Retinal pigment epithelial cell (primary cell): ENCODE measurements at places on chromosomes 2 and 18.

DNA sequence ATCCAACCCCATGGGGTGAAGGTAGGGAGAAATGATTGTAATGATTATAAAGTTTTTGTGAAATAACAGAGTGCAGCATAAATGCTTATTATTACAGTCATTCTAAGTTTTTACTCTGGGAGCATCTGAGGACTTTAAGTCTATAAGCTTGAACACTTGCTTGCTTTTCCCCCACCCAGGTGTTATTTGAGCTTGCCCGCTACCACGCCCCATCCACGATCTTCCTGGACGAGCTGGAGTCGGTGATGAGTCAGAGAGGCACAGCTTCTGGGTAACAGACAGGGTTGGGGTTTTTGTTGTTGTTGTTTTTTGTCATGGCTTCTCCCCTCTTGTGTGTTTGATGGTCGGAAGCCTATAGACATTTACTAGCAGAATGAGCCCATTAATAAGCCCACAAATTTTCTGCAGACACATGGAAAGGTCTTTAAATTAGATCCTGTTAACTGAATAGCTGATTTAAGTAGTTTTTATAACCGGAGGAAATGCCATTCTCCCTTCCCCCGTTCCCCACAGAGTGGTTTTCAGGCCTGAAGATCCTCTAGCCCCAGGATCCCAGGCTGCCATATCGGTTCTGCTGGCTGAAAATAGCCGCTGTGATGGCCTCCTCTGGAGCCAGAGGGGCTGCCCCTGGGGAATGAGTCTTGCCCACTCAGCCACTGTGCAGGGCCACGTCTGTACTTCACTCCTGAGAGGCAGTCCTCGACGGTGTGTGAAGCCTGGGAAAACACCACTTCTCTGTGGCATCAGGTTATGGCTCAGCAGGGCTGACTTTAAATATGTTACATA lies 39.9 kb upstream of the ELOA2 start:
- DNase-seq = no peak

- DNase-seq = no peak
Observed at GRCh38 chr2:55420439-55420725, 726 bp upstream of the CCDC88A start.

GRCh38 chr2:236625156-236625690 lies 55.6 kb downstream of the ACKR3 start:
- no peak for DNase-seq

DNA sequence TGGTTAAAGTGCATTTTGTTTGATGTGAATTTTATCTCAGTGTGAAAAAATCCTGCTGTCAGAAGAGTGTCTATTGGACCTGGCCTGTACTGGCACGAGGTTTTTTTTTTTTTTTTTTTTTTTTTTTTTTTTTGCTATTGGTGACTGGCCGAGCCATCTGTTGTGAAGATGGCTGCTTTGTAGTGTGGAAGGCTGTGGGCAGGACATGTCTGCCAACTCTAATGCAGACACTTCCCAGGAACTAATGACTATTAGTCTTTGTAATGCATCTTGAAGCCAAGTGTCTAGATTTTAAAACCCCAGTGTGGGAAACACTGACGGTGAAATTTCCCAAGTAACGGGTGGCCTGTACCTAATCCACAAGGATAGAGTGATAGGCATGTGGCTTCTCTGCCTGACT lies 34.3 kb downstream of the ZAP70 start:
- DNase-seq = no peak

DNA sequence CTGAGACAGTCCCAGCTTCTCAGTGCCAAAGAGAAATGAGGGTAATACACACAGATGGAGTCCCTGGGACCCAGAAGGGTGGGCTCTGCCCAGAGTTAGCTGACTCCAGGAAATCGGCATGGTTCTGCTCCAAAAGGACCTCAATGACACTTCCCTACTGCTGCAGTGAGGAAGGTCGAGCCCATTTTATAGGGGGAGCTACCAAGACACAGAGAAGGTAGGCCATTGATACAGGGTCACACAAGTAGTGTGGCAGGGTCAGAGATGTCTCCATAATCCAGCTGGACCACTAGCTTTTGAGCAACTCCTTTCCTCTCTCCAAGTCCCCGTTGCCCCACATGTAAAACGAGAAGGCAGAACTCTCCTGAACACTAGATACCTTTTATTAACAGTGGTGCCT lies 276.9 kb downstream of the MYCN start:
- no peak for DNase-seq

DNA sequence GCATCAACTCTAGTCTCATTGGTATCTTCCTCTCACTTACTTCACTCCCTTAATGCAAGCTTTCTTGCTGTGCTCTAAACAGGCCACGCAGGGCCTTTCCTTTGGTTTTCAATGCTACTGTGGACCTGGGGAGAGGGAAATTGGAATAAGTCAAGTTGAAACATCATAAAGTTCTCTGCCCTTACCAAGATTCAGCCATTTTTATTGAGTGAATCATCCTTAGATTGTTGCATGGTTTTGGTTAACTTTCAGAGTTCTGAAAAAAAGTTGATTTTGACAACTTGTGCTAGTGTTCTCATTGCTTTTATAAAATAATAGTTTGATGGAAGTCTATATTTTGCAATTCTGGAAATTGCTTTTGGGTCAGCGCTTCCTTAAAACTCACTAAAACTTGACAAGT lies 852.8 kb upstream of the ACVR2A start:
- DNase-seq = no peak

- peak; percentile 8 for DNase-seq
Observed at GRCh38 chr2:227106845-227107759, 56.9 kb downstream of the COL4A4 start.

GRCh38 chr2:235366807-235367206 lies 127.0 kb upstream of the AGAP1 start:
- no peak for DNase-seq

GRCh38 chr2:27571197-27571596 lies 11.6 kb upstream of the ZNF512 start:
- no peak for DNase-seq

DNA sequence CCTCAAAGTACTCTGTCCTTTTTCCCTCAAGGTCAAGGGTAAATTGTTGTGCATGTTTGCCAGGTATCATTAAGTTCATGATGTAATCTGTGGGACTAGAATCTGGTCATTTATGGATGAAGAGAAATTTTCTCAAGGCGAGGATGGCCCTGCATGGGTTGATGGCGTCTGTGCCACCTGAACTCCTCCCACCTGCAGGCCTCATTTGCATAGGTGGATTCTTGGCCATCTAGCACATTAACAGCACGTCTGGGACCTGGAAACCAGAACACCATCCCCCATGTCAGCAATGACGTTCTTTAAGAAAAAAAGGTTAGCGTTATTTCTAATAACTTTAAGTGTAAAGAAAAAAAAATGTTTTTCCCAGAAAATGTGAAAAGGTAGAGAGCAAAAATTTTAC lies 145.8 kb downstream of the ESCO1 start:
- DNase-seq = no peak

DNA sequence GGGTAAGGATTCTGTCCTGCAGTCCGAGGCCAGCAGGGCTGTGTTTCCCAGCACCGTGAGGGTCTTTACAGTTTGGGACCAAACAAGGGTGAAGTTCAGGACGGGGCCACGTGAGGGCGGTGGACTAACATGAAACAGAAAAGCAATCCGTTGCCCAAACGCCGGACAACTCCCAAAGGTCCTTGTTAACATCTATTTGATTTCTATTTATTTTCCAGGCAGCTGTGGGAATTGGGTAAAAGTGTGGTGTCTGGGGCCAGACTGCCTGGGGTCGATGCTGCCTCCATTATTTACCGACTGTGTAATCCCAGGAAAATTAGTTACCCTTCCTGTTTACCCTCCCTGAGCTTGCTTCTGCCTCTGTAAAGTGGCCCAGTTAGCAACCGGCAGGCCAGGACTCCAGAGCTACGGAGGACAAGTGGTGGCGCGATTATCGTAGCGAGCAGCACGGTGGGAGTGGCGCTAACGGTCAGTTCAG lies 66.3 kb upstream of the TCF7L1 start:
- DNase-seq = peak; percentile 52

- no peak for DNase-seq
Observed at GRCh38 chr2:240567872-240568677, at the start of gene RNPEPL1. RNPEPL1 (plus strand) TSS chr2:240568484; CDS start chr2:240568587, 103 bp downstream.

GRCh38 chr18:63897072-63897471 lies 9.6 kb downstream of the SERPINB2 start:
- DNase-seq = no peak

DNA sequence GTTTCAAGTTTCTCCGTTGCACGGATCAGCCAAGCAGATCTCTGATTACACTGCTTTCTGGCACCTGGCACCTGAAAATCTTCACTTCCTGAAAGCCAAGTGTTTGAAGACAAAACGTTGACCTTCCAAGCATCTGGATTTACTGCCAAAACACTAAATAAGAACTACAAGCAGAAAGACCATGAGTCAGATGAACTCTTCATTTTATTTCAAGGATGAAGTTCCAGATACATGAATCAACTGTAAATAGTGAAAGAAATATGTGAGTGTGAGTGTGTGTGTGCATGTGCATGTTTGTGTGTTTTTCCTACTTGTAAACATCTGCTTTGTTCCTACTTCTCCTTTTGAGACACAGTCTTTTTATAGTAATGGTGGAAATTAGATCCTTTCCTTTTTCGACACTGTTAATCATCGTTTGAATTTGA lies 60.0 kb upstream of the DTNA start:
- DNase-seq = no peak

DNA sequence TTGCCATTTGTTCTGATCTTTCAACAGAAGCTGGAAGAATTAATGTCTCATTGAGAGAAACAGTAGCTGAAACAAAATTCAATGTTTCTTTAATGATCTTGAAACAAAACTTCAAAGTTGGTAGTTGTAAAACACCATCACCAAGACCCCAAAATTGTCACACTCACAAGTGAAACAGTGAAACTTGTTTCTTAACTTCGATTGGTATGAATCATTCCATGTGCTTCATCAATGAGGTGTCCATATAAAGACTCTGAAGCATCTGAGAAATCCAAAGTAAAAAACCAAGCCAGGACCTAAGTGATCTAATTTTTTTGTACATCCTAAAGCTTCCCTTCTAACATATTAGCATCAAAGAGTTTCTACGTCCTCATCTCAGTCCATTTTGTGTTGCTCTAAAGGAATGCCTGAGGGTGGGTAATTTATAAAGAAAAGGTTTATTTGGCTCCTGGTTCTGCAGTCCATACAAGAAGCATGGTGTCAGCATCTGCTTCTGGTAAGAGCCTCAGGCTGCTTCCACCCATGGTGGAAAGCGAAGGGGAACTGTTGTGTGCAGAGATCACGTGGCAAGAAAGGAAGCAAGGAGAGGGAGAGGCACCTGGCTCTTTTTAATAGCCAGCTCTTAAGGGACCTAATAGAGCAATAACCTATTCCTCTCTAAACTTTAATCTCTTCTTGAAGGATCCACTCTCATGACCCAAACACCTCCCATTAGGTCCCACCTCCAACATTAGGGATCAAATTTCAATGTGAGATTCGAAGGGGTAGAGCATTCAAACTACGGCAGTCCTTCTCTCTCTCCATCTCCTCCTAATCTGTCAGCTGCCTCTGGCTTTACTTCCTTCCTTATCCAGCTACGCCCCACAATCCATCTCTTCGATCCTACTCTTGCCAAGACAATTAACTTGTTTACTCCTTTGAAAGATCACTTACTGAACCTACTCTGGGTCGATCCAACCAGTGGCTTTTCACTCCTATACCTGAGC lies 20.7 kb upstream of the TLK1 start:
- no peak for DNase-seq

DNA sequence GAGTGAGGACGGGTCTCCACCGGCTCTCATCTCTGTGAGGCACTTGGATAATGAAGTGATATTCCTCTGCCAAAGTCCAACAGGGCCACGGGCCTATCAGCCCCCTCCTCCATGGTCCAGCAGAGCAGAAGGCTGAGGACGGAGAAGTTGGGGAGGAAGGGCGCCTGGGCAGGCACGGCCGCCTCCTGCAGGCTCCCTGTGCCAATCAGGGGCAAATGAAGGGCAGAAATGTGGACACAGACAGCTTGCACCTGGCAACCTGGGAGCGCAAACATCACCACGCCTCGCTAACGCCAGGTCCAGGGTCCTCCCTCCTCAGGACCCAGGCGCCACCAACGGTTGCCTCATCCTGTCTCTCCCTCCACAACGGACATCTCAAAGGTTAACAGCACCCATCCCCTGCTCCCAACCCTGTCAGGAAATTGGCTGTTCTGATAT lies 24.3 kb downstream of the SMAD7 start:
- no peak for DNase-seq

DNA sequence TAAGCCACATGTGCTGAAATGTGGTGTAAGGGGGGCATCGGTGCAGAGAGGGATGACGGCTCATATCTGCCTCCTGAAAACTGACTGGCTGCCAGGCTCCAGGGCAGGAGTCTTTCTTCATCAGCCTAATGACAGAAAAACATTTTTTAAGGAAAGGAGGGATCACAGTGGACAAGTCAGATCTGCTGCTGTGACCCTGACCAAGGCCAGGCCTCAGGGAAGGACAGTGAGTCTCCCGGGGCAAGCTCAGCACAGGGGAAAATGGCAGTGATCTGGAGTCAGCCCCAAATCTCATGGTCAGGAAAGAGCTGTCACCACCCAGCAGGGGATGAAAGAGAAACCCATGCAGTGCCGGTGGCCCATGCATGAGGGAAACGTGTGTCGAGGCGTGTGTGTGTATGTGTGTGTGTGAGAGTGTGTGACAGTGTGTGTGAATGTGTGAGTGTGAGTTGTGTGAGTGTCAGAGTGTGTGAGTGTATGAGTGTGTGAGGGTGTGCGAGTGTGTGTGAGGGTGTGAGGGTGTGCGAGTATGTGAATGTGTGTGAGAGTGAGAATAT lies 134.5 kb downstream of the INHBB start:
- no peak for DNase-seq

DNA sequence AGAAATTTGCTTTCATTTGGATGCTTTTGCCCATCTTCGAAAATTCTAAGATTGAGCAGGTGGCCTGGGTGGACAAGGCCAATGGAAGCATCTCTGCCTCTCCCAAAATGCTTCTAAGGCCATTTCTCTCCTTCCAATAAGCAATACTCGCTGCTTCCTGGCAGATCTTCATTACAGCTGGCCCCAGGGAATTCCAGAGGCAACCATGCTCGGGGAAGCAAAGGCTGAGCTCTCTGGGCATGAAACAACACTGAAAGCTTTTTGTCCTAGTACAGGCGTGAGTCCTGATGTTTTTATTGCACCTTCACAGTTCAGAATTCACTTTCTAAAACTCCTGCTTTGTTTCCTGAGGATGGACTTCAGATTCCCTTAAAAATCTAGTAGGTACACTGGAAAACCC lies 11.8 kb upstream of the NEDD4L start:
- no peak for DNase-seq

DNA sequence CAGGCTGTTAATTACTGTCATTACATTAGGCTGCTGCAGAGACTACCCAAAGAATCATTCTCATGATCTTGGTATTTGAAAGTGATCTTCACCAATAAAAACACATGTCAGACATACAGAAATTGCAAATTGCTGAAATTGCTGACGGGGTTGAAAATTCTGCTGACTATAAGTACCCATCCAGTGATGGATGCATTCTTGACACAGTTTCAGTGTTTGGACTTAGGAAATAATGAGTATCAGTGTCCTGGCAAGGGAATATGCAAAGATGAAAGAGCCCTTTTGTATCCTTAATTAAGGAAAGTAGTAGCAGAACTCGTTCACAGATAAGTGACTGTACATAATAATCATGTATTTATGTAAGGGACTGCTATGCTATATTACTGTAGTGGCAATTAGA lies 221.1 kb upstream of the ATP5MC3 start:
- DNase-seq = peak; percentile 75
